Right renal pelvis (tissue), 4 donors: ENCODE measurements at places on chromosomes 5 and 9.

DNA sequence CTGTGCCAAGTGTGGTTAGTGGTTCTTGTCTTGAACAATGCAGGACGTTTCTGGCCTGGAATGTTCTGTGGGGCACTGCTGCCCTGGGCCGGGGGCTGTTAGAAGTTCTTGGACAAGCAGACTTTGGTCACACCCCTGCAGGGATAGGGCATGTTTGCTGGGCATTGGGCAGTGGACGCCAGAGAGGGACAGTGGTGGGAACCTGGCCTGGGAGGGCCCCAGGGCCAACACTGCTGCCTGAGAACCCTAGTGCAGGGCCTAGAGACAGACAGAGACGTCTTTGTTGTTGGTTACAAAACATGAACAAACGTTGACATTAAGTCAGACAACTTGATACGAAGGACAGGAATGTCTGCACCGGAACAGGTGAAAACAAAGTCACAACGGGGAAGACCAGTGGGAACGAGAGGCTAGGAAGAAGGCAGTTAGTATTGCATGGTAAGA is 57.0 kb downstream of the WNK2 start:
- no peak for DNase-seq

- no peak for DNase-seq
Measured at GRCh38 chr9:117546894-117547678, 132.2 kb upstream of the ASTN2 start.

DNA sequence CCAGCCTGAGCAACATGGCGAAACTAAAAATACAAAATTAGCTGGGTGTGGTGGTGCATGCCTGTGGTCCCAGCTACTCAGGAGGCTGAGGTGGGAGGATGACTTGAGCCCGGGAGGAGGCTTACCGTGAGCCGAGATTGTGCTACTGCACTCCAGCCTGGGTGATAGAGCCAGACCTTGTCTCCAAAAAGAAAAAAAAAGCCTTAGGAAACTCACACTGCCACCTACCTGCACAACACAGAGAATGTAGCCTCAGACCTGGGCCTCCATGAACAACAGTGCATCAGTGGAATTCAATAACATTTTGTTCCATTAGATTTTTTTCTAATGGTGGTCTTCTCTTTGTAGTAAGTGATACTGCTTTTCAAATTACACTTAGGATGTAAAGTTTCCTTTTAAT is 63.8 kb upstream of the RARS1 start:
- DNase-seq, result no peak

- no peak for DNase-seq
Measured at GRCh38 chr5:643811-644271, 31.7 kb downstream of the CEP72 start.

DNA sequence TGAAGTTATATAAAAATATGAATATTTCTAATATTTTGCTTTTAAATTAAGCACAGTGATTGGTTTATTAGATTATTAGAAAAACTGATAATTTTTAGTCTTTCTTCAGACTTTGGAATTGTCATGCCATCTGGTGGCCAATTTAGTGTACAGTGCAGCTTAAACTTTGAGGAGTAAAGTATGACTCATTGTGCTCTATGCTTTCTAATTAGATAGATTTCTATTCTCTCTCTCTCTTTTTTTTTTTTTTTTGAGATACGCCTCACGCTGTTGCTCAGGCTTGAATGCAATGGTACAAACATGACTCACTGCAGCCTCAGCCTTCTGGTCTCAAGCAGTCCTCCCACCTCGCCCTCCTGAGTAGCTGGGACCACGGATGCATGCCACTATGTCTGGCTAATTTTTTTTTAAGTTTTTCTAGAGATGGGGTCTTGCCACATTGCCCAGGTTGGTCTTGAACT is 42.1 kb upstream of the GPR21 start:
- no peak for DNase-seq

GRCh38 chr5:71862087-71862486 is 143.0 kb downstream of the CARTPT start:
- DNase-seq, result no peak

- DNase-seq, result no peak
Measured at GRCh38 chr5:3226196-3226920, 369.3 kb upstream of the IRX1 start.

- no peak for DNase-seq
Measured at GRCh38 chr9:68966496-68966944, 47.4 kb downstream of the PRKACG start.

GRCh38 chr9:35952526-35953191 is 5.3 kb downstream of the OR2S2 start:
- DNase-seq, result no peak

- no peak for DNase-seq
Measured at GRCh38 chr5:1068204-1068894, 43.5 kb downstream of the SLC12A7 start.

- DNase-seq, result no peak
Measured at GRCh38 chr5:115423051-115423450, 121.5 kb downstream of the FEM1C start.

- no peak for DNase-seq
Measured at GRCh38 chr9:1732670-1733069, 282.5 kb upstream of the SMARCA2 start.

- DNase-seq, result no peak
Measured at GRCh38 chr5:143244000-143244736, 159.3 kb downstream of the NR3C1 start.

DNA sequence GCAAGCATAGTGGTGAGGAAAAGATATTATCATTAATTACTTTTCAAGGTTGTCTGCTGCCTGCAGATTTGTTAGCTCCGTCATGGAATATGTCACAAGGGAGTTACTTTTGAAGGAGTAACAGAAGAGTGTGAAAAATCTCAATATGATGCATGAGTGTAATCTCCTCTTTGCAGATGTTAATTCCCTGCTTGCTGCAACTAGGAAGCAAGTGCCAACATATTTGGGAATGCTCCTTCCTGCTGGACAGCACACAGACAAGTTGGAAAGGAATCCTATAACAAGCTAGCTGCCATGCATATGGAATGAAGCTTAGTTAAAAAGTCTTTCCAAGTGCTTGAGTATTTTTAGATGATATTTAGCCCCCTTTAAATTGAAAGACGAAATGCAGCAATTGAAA is 2023.6 kb upstream of the CDH6 start:
- DNase-seq, result no peak

DNA sequence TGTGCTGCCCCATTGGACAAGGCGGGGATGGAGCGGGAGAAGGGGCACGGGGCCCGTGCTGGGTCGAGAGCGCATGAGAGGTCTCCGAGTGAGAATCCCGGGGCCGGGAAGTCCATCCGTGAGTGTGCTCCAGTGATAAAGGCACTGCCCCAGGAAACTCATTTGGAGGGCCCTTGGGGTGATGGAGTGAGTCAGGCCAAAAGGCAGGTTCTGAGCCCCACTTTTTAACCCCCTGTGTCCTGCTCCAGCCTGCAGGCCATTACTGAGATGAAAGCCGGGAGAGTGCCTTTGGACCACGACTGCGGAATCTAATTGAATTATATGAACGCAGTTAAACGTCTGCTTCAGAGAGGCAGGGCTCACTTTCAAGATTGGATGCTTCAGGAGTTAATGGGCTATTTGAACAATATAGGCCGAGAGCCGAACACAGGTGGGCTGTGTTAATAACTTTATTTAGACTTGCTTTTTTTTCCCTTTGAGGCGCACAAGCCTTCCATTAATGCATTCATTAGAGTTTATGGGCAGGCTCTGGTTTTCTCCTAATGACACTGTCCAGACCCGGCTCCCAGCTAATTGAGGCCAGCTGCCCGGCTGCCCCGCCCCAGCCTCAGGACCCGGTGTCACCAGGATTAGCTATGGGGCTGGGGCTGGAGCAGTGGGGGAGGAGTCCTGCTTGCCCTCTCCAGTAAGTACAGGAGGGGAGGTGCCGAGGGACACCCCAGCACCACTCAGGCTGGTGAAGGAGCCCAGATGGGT is 79.1 kb upstream of the LMX1B start:
- no peak for DNase-seq

DNA sequence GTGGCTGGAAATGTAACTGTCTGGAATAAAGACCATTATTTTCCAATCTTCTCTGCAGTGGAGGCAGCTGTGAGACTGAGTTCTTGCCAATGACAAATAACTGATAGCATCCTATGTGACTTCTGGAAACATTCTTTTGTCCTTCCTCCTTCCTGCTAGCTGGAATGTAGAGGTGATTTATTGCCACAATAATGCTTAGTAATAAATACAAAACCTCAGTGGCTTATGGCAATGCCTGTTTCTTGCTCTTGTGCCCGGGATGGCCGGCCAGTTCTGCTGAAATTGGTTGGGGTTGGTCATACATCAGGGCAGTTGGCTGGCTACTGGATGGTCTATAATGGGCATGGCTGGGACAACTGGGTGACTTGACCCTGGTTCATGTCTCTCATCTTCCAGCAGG is 12.2 kb upstream of the TEX48 start:
- DNase-seq, result no peak

GRCh38 chr9:98974554-98974953 is 30.8 kb downstream of the COL15A1 start:
- no peak for DNase-seq

DNA sequence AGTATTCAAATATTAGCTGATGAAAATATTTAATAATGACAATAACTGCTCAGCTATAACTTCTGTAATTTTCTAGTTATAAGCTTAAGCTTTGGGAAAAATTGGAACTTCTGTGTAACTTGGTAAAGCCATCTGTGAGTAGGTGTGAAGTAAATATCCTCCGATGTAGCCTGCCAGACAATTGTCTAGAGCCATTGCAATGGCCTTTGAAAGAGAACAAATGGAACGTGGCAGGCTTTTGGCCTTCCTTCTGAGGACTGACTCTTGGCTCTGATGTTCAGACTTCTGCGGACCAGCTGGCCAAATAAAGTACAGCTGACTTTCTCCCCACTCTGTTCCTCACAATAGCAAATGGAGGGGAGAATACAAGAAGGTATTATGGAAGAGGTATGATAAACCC is 203.4 kb upstream of the NMUR2 start:
- DNase-seq, result no peak

- no peak for DNase-seq
Measured at GRCh38 chr9:14723301-14723700, 768 bp upstream of the CER1 start.

GRCh38 chr5:96648593-96648992 is 13.6 kb upstream of the CAST start:
- no peak for DNase-seq

DNA sequence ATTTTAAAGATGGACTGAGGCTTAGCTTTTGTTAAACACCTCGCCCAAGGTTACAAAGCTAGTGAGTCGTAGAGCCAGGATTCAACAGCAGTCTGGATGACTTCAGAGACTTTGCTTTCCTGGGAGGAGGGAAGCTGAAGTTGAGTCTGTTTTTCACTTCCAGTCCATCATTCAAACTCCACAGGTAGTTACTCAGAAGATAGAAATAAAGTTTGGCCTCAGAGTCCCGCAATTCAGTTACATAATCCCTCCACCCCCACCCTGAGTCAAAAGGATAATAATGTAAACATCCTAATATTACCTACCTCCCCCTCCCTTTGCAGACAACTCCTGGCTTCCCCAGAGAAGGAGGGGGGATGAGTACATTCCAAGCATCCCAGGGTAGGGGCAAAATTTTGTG is 8.1 kb downstream of the HBEGF start:
- DNase-seq, result no peak

DNA sequence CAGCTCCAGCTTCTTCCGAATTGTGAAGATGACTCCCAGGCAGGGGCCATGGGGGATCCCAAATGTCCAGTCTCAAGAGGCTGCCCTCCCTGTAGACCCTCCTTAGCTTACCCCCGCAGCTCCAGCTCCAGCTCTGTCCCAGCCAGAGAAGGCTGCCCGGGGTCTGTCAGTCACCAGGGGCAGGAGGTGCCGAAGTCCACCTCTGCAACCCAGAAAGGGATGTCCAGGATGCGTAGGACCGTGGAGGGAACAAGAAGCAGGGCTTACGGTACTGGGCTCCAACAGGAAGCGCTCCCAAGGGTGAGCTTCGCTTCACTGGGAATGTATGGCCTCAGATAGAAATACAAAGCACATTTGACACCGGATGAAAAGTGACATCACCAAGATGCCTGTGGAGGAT is 6.0 kb downstream of the IPPK start:
- DNase-seq, result no peak

DNA sequence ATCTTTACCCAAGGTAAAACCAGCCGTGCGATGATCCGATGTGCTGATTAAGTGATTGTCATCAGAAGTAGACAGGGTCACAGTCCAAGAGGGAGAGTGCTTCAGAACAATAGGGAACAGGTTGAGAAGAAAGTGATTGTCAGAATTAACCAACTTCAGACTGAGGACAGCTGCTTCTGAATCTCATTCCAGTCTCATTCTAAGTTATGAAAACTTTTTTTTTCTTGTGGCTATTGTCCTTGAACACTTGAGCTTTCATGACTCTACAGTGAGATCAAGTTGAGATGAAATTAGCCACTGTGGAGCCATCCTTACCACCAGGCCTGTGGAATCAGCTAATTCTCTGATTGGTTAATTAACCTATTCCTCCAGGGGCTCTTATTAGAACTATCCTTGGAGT is 159.9 kb upstream of the WWC1 start:
- DNase-seq, result no peak

DNA sequence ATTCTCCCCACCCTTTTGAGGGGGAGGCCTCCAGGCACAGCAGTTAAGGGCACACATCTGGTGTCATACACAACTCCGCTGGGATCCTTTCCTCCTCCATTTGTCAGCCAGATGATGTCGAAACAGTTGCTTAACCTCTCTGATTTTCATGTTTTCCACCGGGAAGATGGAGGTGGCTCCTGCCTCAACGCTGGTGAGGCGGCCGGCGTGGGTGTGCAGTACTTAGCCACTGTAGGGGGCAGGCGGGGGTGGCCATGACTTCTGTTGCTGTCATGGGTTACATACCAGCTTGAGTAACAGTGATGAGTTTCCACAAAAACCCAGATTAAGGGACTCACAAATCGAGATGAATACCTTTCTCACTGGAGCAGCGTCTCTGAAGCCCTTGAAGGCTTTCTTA is 63.1 kb upstream of the EPB41L4B start:
- no peak for DNase-seq

GRCh38 chr9:96163712-96164111 is 138.3 kb downstream of the HSD17B3 start:
- DNase-seq, result no peak

GRCh38 chr5:147902609-147903115 is 3.7 kb downstream of the C5orf46 start:
- DNase-seq, result no peak

GRCh38 chr9:16145196-16145950 is 592.5 kb downstream of the CCDC171 start:
- no peak for DNase-seq

DNA sequence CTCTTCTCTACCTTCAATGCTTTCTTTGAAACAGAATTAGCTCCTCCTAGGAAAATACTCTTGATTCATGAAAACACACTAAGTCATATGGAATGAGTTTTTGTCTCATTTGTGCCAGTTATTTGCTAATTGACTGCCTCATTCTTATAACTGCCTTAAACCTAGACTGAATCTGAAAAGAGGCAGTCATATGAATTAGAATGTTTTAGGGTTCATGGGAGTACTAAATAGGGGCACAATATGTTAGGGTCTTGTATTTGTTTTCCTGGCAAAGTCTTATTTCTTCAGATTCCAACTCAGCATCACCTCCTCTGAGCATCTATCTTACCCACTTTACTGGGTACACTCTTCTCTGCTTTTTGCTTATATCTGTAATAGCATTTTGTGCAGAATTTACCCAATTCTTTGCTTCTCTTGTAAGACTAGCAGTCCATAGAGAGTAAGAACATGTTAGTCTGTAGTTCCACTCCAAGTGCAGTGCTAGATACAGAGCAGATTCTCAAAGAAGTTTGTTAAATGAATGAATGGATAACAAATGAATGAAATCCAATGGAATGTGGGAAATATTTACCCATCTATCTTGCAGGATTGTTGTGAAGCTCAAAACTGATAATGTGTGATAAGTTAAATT is 43.9 kb upstream of the ALDH1A1 start:
- no peak for DNase-seq

GRCh38 chr9:90552317-90552716 is 90.3 kb downstream of the DIRAS2 start:
- DNase-seq, result no peak
